ENCODE measurements at places on chromosomes 6 and 20. TPM values are rescaled to one million over a fixed set of nuclear protein-coding genes. Genes with fewer than 3 reads are reported as not detected.

- no peak for DNase-seq
Observed at GRCh38 chr6:44233567-44234100, 10.2 kb downstream of the SLC29A1 start.

DNA sequence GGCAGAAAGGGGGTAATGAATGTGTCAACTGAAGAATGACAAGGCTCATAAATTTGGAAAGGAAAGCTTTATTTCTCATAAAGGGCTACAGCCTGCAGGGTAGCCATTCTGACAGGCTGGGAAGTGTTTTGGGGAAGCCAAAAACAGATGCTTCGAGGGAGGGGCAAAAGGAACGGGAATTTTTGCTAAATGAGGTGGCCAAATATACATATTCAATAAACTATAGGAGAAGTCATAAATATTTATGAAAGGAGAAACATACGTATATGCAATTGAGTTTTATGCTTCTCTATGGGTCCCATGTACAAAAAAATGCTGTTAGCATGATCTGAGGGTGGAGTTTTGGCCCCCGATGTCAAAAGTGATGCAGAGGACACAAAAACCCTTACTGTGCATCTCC, 180.7 kb downstream of the FNDC1 start:
- DNase-seq: no peak

GRCh38 chr6:136103763-136104311, 146.3 kb downstream of the MTFR2 start:
- no peak for DNase-seq

DNA sequence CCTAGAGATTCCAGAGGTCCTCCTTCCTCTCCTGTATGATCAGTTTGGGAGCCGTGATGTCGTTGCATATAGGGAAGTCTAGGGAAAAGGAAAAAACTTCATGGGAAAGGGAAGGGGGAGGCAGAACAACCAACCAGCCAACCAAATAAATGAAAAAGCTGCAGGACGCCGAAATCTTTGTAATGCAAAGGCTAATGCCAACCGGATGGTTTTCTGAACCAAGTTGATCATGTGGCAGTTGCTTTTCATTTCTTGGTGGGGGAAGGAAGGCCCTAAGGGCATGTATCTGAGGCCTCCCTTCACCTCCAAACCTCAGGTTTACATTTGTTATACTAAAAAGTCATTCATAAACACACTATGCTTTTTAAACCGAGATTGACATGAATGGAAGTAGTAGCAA, 167.2 kb downstream of the ARID1B start:
- no peak for DNase-seq

- DNase-seq: peak; percentile 5
Observed at GRCh38 chr6:170083236-170084051, 207.4 kb downstream of the DLL1 start.

DNA sequence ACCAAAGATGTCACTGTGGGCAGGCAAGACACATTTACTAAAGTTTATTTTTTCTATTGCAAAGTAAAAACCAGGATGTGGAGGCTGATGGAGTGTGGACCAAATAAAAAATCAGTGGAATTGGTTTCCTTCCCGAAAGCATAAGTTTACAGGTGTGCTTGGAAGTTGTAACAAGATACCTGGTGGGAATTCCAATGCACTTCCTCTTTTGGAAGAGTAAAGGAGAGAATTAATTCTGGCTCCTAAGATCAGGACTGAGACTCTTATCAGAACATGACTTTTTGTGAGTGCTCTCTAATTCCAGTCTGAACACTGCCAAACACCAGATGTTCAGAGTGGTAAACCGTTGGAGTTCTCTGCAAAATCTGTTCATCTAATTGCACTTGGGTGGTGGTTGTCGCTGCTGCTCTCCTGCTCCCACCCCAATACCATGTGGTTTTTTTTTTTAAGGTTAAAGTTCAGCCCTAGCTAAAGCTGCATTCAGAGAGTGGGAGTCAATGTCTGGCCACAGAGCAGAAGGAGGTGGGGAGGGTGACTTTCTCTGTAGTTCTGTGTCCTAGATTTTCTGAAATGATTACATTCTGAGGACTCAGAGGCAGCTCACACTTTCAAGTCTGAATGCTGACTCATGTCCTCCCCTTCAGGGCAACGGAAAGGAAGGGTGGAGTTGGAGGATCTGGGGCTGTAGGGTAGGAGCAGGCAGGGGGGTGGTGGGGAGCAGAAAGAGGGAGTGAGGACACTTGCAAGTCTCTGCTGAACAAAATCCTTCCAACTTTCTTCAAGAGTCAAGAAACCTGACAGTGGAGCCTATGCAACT, 275.8 kb upstream of the PRDM1 start:
- peak; percentile 88 for DNase-seq

SUMO4 gene
- not detected for total RNA-seq

IRAK1BP1 gene
- total RNA-seq: 4.0 TPM

DNA sequence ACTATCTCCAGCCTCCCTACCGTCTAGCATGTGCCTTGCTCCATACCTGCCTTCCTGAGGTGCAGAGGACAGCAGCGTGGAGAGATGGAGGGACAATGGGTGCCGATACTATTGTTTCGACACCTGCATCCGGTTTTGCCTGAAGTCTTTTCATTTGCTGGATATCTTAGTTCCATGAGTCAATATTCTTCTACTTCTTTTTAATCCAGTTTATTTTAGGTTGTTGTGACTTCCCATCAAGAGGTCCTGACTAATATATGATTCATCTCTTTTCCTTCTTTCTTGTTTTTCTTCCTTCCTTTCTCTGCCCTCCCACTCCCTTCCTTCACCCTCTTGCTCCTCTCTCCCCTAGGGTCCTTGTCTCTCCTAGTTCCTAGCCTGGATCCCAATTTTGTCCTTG, 91.4 kb downstream of the CDH26 start:
- no peak for DNase-seq

MLN gene
- not detected for total RNA-seq

All from Daoy (cell line).